ENCODE measurements at places on chromosomes 11 and 22.
A peak's percentile ranks its signal among the peaks of the same experiment; 100 is the strongest.

DNA sequence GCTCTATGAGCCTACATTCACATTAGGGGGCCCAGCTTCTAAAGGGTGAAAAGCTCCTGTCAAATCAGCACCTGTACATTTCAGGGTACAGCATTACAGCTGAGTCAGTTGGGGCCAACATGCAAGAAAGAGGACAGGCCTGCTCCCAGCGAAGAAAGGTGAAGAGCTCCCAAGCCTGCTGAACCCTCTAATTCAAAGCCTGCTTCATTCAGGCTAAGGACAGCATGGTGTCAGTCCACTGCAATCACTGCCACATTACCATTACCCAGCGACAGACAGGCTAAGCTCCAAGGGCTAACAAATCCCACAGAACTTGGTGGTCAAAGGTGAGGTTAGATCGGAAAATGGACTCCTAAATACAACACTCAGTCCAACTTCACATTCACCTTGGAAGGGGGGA lies 65.4 kb upstream of the CHRM4 start:
- no peaks in the 10 kb centered on the region for H3K4me1 ChIP-seq
- H3K27me3 ChIP-seq, result no peaks in the 10 kb centered on the region
- no peak overlapping the region for H3K4me3 ChIP-seq
- H3K36me3 ChIP-seq, result no peaks in the 10 kb centered on the region
- no peak overlapping the region for H3K27ac ChIP-seq

GRCh38 chr11:95067841-95068219 lies 1.1 kb downstream of the SRSF8 start:
- peak overlapping the region; percentile 63 for H3K4me3 ChIP-seq
- peak overlapping the region; percentile 95 for H3K27ac ChIP-seq
- H3K27me3 ChIP-seq, result no peaks in the 10 kb centered on the region

DNA sequence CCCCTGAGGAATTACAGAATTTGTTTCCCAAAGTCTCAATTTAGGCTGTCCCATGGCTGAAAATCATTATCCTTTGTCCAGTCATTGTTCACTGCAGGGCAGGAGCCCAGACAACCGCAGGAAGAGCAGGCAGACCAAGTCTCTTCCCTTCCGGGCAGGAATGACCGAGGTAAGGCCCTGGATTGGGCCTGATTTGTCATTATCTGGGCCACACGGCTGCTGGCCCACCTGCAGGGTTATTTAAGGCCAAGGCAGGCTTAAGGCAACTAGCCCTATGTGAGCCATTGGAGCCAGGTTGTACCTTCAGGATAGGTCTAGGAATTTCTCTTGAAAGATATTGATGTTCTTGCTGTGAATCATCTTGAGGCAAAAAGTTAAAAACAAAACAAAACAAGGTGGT lies 9.7 kb upstream of the IL10RA start:
- no peaks in the 10 kb centered on the region for H3K36me3 ChIP-seq
- no peaks in the 10 kb centered on the region for H3K27me3 ChIP-seq
- DNase-seq, result no peak
- H3K4me1 ChIP-seq, result peaks cover 4% of the 10 kb centered on the region
- no peak overlapping the region for H3K4me3 ChIP-seq

GRCh38 chr11:111172321-111172862 lies 73.1 kb upstream of the POU2AF2 start:
- no peaks in the 10 kb centered on the region for H3K27me3 ChIP-seq
- no peak overlapping the region for H3K27ac ChIP-seq

- no peak overlapping the region for H3K4me3 ChIP-seq
- DNase-seq, result no peak
- H3K27me3 ChIP-seq, result peaks cover 3% of the 10 kb centered on the region
- peaks cover 46% of the 10 kb centered on the region for H3K4me1 ChIP-seq
- H3K36me3 ChIP-seq, result no peaks in the 10 kb centered on the region
Measured at GRCh38 chr11:44313761-44314489, 4.0 kb upstream of the ALX4 start.

GRCh38 chr11:130439160-130439519 lies 9.3 kb upstream of the ADAMTS15 start:
- H3K36me3 ChIP-seq, result no peaks in the 10 kb centered on the region
- H3K4me3 ChIP-seq, result no peak overlapping the region
- no peaks in the 10 kb centered on the region for H3K27me3 ChIP-seq
- no peak for DNase-seq
- no peaks in the 10 kb centered on the region for H3K4me1 ChIP-seq

- no peak overlapping the region for H3K4me3 ChIP-seq
- H3K36me3 ChIP-seq, result no peaks in the 10 kb centered on the region
- no peak overlapping the region for H3K27ac ChIP-seq
- H3K27me3 ChIP-seq, result no peaks in the 10 kb centered on the region
Measured at GRCh38 chr11:129417458-129417857, 41.8 kb downstream of the BARX2 start.

GRCh38 chr11:61529537-61530225 lies 21.1 kb downstream of the LRRC10B start:
- DNase-seq, result peak; percentile 31
- no peaks in the 10 kb centered on the region for H3K36me3 ChIP-seq
- H3K27ac ChIP-seq, result no peak overlapping the region
- H3K4me1 ChIP-seq, result no peaks in the 10 kb centered on the region
- peaks cover 26% of the 10 kb centered on the region for H3K27me3 ChIP-seq

DNA sequence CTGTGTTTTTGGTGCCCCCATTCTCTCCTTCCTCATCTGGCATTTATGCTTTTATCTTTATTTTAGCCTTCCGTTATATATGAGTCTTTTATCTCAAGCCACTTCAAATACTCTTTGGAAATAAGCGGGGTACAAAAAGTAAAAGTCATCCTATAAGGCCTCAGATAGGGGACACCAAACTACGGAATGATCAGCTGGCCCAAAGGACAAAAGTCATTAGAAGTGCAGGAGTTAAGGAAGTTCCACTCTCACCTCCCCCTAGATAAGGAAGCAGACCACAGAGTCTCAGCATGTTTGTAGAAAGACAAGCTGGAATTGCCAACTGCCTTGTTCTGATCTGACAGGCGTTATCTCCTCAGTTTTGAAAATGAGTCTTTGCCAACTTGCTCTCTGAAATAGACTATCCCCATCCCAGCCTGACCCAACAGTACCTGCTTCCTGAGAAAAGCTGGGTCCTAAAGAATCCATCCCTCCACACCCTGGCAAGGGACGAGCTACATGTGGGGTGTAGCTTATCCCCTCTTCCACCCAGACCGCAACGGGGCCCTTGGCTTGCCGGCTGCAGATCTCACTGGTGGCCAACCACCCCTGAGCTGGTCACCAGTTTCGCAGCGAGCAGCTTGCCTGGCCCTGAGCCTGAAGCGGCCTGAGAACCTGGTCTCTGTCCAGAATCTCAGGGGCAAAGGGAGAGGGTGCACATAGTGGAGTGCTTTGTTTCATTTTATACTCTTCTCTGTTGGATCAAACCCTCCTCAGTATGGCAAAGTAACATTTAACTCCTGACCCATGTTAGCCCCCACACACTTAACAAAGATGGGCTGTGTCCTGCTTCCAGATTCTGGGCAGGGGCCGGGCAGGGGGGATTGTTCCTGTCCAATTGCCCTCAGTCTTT lies 13.8 kb downstream of the FADS2 start:
- H3K36me3 ChIP-seq, result no peaks in the 10 kb centered on the region
- H3K4me3 ChIP-seq, result no peak overlapping the region
- no peaks in the 10 kb centered on the region for H3K27me3 ChIP-seq
- H3K27ac ChIP-seq, result no peak overlapping the region
- DNase-seq, result no peak

DNA sequence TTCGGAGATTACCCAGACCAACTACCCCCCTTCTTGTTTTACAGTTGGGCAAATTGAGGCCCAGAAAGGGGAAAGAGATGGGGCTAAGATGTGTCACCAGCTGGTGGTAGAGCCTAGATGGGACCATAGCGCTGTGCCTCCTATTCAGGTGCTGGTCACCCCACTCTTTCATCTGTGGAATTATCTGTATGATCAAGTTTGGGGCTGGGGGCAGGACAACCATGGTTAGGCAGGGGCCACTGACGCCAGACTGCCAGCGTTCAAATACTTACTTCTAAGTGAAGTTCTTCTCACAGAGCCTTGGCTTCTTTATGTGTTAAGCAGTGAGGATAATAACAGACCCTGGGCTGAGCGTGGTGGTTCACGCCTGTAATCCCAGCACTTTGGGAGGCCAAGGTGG lies 55.9 kb downstream of the IGLL1 start:
- no peaks in the 10 kb centered on the region for H3K4me1 ChIP-seq
- H3K4me3 ChIP-seq, result no peak overlapping the region
- DNase-seq, result no peak
- no peaks in the 10 kb centered on the region for H3K36me3 ChIP-seq
- H3K27me3 ChIP-seq, result no peaks in the 10 kb centered on the region
- H3K27ac ChIP-seq, result no peak overlapping the region

GRCh38 chr11:33622806-33623205 lies 77.8 kb downstream of the C11orf91 start:
- H3K27ac ChIP-seq, result no peak overlapping the region
- H3K27me3 ChIP-seq, result no peaks in the 10 kb centered on the region
- no peaks in the 10 kb centered on the region for H3K36me3 ChIP-seq

- H3K27ac ChIP-seq, result no peak overlapping the region
- no peak for DNase-seq
- no peaks in the 10 kb centered on the region for H3K27me3 ChIP-seq
- H3K4me3 ChIP-seq, result no peak overlapping the region
- no peaks in the 10 kb centered on the region for H3K4me1 ChIP-seq
- H3K36me3 ChIP-seq, result no peaks in the 10 kb centered on the region
Measured at GRCh38 chr22:32281072-32281471, 25.9 kb upstream of the SLC5A4 start.

DNA sequence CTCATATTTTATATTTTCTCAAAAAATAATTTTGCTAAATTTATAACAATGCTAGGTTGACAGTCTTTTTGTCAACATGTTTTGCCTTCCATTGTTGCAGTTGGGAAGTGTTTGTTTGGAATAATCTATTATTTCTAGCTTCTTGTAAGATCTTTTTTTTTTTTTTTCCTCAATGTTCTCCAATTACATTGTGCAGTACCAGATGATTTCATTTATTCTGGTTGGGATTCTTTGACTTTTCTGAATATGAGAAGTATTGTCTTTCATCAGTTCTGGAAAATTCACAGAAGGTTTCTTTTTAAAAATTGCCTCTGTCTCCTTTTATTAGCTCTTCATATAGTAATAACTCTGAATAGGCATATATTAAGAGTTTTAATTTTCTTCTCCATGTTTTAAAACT lies 245.4 kb downstream of the DYNC2H1 start:
- H3K27ac ChIP-seq, result no peak overlapping the region
- H3K36me3 ChIP-seq, result peaks cover 24% of the 10 kb centered on the region
- no peak for DNase-seq
- H3K4me3 ChIP-seq, result no peak overlapping the region

DNA sequence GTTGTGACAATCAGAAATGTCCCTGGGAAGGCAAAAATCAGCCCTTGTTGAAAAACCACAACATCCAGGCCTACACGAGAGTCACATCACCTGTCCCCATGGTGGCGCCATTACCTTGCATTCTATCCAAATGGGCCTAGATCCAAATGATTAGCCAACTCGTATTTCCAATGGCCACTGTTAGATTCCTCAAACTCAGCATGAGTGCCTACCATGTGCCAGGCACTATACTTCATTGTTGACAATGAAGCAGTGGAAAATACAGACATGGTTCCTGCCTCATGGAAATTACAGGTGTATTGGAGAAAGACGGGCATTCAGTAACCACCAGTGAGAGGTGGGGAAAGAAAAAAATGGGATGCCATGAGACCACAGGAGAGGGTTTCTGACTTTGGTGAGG lies 29.8 kb upstream of the CREB3L1 start:
- H3K4me3 ChIP-seq, result no peak overlapping the region
- H3K4me1 ChIP-seq, result peaks cover 14% of the 10 kb centered on the region
- no peak for DNase-seq
- H3K27me3 ChIP-seq, result no peaks in the 10 kb centered on the region
- H3K27ac ChIP-seq, result no peak overlapping the region

DNA sequence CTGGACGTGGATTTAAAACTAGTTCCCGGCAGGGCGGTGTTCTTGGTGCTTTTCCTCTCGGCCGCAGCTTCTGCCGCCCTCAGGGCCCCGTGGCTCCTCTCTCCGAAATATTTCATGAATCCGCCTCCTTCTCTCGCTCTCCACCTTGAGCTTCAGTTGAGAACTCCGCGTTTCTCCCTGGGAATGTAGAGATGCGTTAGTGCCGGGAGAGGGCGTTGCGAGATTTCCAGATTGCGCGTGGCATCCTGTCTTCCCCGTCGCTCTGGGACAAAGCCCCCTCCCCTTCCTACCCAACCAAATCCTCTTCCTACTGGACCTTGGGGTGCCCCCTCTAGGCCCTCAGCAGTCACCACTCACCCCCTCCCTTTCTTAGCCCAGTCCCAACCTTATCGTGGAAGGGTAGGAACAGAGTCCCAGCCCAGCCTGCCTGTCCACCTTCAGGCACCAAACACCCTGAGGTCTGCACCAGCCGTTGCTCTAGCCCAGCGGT lies 15.5 kb upstream of the RAC2 start:
- no peaks in the 10 kb centered on the region for H3K4me1 ChIP-seq
- no peak overlapping the region for H3K4me3 ChIP-seq
- no peaks in the 10 kb centered on the region for H3K36me3 ChIP-seq
- H3K27me3 ChIP-seq, result peaks cover 67% of the 10 kb centered on the region

Data from tibial nerve (tissue), 4 donors.